ENCODE measurements at places on chromosomes 5 and 9.

GRCh38 chr5:148735301-148735835, 81.0 kb upstream of the HTR4 start:
- no peak for DNase-seq

GRCh38 chr5:92637247-92637646, 943.8 kb downstream of the NR2F1-AS1 start:
- no peak for DNase-seq

DNA sequence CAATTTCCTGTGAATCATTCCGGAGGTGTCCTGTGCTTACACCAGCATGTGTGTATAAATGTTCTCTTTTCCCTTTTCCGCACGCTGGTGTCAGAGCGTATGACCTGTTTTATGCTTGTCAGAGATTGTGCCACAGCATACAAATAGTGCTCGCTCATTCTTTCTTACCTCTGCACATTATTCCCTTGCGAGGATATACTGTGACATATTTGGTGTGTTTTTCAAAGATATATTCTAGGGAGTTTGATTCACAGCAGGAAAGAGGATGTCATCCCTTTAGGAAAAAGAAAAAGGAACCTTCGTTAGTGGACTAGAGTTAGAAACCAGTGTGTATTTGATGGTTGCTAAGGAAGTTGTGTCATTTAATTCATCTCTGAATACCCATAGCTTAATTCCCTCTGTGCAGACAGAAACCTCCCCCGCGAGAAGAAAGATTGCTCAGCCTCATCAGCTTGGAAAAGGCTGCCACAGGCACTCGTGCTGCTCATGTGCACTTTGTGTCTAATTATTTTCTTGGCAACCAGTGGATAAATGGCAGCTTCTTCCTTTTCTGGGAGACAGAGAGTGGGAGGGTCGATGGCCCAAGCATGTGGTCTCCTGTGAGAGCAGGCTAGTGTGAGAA, 14.7 kb upstream of the CCIN start:
- DNase-seq: no peak

- no peak for DNase-seq
Measured at GRCh38 chr5:113390224-113390623, 44.6 kb downstream of the TSSK1B start.

DNA sequence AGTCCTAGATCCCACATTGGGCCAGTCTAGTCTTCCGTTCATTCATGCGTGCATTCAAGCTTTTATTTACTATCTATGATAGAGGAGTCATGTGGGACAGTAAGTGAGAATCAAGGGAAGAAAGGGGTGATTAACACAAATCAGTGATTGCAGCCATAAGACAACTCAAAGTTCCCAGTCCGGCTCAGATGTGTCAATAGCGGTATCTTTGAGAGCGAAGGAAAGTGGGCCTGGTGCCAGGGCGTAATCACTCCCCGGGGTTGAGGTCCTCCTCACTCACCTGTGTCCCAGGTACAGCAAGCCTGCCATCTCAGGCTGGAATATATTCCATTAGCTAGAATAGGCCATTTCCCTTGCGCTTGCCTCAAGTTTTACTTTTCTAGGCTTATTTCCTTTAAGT, 196.3 kb downstream of the ATP10B start:
- DNase-seq: no peak

DNA sequence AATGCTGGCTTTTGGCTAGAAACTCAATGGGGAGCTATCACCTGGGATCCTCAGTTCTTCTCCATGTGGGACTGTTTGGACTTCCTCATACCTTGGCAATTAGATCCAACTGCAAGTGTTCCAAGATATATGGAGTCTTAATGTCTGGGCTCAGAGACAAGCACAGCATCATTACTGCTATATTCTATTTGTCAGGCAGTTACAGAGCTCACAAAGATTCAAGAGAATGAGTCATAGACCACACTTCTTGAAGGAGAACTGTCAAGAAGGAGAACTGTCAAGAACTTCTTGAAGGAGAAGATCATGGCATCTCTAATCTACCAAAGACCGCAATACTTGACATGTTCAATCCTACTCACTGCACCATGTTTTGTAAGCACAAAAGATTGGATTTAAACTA, 106.8 kb upstream of the NREP start:
- DNase-seq: no peak
